ENCODE measurements at places on chromosomes 6 and 20.

- no peak for DNase-seq
Measured at GRCh38 chr20:63359937-63360849, 956 bp downstream of the CHRNA4 start.

DNA sequence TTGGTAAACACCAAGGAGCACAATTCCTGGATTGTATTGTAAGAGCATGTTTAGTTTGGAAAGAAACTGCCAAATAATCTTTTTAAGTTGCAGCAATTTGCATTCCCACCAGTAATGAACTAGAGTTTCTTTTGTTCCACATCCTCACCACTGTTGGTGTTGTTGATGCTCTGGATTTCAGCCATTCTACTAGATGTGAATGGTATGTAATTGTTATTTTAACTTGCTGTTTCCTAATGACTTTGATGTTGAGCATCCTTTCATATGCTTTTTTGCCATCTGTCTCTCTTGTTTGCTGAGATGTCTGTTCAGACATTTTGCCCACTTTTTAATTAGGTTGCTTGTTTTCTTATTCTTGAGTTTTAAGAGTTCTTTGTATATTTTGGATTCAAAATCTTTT is 1654.1 kb downstream of the GRIK2 start:
- DNase-seq = no peak

DNA sequence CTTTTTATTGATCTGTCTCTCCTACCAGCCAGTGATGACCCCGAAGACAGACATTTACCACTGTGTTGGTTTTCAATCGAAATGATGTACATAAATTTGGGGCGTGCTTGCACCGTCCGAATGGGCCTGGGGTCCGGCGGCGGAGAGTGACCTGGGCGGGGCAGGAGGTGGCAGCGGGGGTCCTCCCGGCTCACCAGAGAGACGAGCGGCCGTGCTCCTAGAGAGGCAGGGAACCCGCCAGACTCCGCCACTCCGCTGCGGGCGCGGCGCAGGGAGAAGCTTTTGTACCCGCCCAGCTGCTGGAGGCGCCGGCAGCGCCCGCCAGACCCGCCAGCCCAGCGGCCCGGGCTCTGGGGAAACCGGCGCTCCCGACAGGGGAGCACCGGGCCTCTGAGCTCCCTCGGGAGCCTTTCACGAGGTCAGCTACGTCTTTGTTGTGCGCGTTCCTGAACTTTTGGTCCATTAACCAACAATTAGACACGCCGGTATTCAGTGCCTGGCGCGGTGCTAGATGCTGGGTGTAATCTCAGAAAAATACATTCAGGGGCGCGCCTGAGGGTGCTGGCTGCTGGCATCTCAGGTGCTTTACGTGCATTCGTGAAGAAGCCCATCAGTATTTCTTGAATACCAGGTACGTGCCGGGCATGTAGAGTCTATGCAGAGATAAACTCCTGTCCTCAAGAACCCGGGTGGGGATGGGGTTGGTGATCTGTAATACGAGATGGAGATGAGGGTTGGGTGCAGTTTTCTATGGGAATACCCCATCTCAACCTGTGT is at the start of gene PGBD1:
PGBD1 (plus strand) TSS at position 285 of the 777 bp plus-strand sequence. CDS start 2,242 bp downstream, outside the sequence.
- no peak for DNase-seq

GRCh38 chr20:63176427-63177133 is 39.4 kb downstream of the YTHDF1 start:
- DNase-seq = no peak

DNA sequence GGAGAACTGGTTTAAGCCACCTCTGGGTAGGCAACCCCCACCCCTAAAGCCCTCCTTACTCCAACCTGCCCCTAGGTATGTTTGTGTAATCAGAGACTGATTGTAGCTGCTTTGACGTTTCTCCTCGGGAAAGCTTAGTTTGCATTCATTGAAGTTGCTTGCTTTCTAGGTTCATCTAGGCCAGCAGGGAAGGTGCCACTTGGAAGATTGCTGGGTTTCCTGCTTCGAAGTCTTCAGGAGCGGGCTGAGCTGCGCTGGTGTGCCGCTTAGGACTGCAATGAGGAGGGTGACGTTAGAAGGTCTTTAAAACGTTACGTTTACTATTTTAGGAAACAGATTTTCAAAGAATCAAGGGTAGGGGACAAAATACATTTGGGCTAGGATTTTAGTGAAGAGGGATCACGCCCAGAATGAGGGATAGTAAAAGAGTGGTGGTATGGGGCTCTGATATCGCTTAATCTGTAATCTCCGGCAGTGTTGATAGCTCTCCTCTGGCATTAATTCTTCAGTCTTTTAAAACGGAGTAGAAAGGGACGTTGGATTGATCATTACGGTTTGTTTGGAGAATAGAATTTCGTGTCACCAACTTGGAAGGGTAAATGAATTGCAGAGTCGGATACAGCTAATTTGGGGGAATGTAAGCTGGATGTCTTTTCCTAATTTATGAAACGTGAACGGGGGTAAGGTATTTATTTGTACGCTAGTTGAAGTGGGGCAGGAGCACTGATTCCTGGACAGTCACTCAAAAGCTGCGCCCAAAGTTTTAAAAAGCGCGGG is 92.6 kb upstream of the PRDM1 start:
- no peak for DNase-seq

DNA sequence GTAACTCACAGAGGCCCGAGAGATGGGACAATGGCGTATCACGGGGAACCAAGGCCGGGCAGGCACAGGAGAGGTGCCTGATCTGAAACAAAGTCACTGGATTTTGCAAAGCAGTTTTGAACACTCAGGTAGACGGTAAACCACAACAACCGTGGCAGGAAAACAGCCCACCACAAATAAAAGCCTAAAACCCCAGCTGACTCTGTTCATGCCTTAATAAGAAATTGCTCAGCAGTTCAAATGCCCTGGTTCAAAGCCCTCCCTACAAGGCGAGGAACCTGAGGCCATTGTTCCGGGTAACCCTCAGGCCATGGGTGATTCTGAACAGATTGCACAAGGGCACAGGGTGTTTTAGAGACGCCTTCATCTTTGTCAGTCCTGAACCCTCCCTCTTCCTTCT is 114.2 kb downstream of the MAP3K7 start:
- DNase-seq = no peak

DNA sequence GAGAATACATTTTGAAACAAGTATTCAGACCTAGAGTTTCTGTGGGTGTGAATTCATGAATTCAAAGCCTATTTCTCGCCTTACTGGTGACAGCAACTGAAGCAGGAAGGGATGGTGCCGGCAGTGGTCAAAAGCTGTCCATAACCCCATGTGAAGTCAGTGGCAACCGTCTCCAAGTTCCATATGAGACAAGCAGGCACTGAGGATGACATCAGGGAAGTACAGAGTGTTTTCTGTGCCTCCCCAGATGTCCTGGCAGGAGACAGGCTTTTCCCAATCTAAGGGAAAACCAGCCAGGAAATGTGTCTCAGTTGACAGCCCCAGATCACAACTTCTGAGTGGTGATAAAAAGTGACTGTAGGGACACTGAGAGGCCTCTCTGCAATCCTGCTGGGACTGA is 66.6 kb downstream of the HIVEP2 start:
- no peak for DNase-seq

DNA sequence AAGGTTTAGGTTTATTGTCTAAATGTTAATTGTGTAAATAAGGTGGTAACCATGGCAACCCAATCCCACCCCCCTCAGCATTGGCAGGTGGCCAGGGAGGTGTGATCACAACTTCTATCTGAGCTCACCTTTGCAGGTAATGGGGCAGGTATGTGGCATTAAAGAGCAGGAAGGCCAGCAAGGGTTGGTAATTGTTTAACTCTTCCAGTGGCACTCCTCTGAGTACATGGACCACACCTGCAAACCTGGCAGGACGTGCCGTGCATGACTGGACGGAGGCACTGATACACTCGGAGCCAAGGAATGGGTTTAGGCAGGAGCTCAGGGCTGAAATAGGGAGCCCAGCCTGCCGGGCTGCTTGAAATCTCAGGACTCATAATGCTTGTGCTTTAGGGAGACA is 107.0 kb upstream of the BMP2 start:
- DNase-seq = no peak

- DNase-seq = no peak
Measured at GRCh38 chr20:31355981-31356380, 12.4 kb upstream of the DEFB118 start.

- no peak for DNase-seq
Measured at GRCh38 chr6:97963193-97963592, 680.2 kb upstream of the MMS22L start.

- DNase-seq = no peak
Measured at GRCh38 chr6:108746836-108747575, 101.2 kb upstream of the ARMC2 start.

DNA sequence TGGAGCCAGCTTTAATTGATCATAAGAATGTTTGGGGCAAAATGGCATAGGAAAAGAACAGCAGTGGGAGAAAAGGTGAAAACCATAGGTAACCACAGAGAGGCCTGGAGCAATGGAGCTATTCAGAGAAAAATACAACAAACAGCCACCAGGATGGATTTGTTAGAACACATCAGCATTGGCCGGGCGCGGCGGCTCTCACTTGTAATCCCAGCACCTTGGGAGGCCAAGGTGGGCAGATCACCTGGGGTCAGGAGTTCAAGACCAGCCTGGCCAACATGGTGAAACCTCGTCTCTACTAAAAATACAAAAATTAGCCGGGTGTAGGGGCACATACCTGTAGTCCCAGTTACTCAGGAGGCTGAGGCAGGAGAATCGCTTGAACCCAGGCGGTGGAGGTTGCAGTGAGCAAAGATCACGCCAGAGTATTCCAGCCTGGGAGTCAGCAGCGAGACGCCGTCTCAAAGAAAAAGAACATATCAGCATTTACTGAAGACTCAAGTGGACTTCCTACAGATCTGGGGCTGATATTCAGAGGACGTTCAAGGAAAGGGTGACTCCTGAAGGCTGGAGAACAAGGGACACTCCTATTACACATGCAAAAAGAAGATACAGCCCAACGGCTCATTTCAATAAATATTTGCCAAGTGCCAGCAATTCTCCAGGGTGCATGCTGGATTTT is 20.2 kb downstream of the SNHG17 start:
- DNase-seq = no peak

- no peak for DNase-seq
Measured at GRCh38 chr6:620166-620565, 36.7 kb downstream of the HUS1B start.

Measured in stimulated activated CD4-positive, alpha-beta T cell treated with anti-CD3 and anti-CD28 coated beads, Interleukin-1b, Interleukin-23, amount 100 ng/mL, for 1 hour (primary cell).